ENCODE measurements at places on chromosomes 1 and 21.
A peak's percentile ranks its signal among the peaks of the same experiment; 100 is the strongest.

GRCh38 chr1:223802602-223803001 is 43.1 kb downstream of the TP53BP2 start:
- DNase-seq: no peak

DNA sequence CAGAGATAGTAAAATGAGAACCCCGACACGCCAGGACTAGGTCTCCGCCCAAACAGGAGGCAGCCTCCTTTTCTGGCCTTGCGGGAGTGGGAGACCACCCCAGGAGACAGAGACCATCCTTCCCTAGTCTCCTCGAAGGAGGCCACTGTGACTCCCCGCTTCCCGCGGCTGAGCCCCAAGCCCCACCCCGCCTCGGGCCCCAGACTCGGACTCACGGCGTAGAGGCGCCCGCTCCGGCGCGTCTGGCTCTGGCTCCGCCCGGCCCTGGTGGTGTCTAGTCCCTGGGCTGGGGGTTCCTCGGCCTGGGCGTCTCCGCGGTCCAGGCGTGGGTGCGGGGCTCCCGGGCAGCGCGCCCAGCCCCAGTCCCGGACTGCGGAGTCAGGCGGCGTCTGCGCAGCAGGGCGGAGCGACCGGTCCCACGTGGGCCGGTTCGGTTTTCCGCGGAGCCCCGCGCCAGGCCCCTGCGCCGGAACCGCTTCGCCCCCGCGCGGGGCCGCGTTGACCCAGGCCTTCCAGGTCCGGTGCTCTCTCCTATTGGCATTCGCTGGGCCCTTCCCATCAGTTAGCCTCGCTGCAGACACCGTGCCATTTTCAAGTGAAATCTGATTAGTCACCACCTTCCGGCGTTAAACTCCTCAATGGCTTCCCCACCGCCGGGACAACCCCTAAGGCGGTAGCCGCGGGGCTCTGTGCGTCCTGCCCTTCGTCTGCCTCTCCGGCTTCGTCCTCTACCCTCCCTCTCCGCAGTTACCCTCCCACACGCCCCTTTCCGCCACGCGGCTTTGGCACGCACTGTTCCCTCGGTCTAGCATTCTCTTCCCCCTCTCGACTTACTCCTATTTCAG is at the start of gene C1orf216:
C1orf216 (minus strand) TSS at position 393 of the 845 bp plus-strand sequence. CDS start 2,563 bp downstream, outside the sequence.
- DNase-seq: peak; percentile 83

GRCh38 chr1:63557365-63557987 is 34.2 kb downstream of the EFCAB7 start:
- DNase-seq: no peak

GRCh38 chr1:31581821-31582810 is 5.8 kb downstream of the TINAGL1 start:
- DNase-seq: no peak

DNA sequence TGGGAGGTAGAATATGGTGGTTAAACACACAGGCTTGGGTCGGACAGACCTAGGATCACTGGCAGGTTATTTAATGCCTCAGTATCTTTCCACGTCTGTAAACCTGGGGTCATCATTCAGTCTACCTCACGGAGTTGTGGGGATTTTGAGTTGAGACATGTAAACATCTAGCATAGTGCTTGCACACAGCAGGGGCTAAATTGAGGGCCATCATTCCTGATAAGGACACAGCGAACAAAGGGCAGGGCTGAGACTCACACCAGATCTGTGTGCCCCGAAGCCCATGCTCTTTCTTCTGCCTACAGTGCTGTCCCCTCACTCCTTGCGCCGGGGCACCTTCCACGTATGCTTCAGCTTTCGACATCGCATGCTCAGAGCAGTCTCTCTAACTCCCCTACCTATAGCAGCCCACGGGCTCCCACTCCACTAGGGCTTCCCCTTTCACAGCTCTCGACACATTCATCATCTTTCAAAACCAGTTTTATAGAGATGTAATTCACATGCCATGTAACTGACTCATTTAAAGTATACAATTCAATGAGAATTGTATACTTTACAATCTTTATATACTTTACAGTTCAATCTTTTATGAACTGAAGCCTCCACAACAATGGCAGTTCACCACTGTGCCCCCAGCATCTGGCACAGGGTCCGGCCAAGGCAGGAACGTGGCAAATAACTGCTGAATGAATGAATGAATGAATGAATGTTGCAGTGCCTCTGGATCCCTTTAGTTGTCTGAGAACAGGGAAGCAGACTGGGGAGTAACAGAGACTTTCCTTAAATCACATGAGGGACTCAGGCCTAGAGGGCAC is 48.0 kb downstream of the GPR161 start:
- DNase-seq: peak; percentile 38

- DNase-seq: no peak
Measured at GRCh38 chr21:42547001-42547905, 33.6 kb downstream of the SLC37A1 start.

- DNase-seq: no peak
Measured at GRCh38 chr1:244054924-244055263, 3.8 kb downstream of the ZBTB18 start.

DNA sequence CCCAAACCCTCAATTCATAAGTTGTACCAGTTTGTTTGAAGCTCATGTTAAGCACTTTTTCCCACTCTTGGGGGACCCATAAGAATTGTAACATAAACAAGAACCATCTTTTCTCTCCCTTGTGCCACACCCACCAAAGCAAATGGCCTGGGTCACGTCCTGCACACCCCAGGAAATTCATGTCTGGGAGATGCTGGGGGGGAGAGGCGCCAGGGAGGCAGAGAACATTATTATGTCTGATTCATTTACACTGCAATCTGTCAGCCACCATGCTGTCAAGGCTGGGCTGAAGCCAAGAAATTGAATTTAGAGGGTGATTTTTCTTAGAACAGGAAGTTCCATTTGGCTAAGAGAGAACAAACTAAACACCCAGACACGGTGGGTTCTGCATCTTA is 37.2 kb upstream of the IPO9 start:
- no peak for DNase-seq

DNA sequence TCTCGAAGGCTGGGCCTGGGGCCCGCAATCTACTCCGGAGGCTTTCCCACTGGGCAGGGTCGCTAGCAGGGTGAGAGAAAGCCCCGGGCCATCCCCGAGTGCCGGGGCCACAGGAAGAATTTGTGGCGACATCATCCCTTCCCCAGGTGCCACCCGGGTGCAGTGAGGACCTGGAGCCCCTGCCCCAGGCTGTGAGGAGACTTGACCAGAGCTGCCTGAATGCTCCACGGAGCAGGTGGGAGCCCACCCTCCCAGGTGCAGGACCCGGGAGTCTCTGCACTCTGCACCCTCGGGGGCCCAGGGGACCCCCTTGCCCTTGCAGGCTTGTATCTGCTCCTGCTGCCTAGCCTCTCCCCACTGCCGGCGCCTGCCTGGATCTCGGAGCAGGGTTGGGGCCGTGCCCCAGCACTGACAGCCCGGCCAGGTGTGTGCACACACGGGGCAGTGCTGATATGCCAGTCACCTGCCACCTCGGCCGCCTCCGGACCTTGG is 67.5 kb upstream of the RGS7 start:
- DNase-seq: no peak

GRCh38 chr1:45836451-45836850 is 33.0 kb downstream of the MAST2 start:
- DNase-seq: no peak

DNA sequence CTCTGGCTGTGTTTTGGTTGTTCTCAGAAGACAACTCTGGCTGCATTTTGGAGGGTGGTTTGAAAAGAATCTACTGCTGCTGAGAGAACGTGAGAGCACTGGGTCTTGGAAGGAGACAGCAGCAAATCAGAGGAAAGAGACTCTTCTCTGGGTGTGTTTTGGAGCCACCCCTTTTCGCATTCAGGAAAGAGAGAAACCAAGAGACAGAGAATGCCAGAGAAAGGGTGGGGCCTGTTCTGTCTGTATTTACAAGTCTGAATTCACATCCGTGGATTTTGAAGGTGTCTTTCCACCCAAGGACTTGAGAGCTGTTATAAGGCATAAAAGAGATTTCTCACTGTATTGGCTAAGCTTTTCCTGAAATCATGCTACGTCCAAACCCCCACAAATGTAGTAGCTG is 187.2 kb downstream of the C1orf94 start:
- DNase-seq: no peak

- DNase-seq: no peak
Measured at GRCh38 chr1:147798731-147799130, 38.3 kb upstream of the GJA5 start.

DNA sequence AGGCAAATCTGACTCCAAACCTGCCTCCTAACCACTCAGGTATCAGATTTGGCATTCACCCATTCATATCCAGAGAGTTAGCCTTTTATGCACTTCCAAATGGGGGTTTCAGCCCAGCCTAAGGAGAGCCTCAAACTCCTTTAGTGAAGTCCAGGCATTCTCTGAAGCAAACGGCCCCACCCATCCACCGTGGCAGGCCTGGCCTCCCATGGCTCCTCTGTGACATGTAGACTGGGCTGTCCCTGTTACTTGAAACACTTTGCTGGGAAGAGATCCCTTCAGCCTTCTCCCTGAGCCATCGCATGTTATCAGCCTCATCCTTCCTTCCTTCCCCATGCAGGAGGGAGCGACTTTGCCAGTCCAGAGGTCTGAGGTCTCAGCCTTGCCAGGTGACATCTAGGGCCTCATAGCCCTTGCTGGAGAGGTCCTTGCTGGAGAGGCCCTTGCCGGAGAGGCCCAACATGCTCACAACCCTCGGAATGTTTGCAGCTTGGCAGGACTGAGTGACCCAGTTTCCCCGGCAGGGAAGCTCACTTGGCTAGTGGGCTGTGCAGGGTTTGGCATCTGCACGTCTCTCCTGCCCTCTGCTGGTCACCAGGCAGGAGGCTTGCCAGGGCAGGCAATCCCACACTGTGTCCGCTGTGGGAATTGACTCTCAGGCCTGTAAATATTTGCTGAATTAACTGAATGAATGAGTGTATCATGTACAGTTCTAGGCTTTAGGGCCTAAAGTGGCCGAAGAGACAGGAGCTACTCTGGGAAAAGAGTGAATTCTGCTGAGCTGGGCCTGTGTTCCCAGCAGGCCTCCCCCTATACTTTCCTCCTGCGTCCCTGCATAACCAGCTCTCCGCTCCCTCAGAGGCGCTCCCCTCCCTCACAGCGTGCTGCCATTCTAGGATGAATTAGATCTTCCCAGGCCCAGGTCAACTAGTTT is 26.7 kb upstream of the RBM15 start:
- DNase-seq: peak; percentile 77

DNA sequence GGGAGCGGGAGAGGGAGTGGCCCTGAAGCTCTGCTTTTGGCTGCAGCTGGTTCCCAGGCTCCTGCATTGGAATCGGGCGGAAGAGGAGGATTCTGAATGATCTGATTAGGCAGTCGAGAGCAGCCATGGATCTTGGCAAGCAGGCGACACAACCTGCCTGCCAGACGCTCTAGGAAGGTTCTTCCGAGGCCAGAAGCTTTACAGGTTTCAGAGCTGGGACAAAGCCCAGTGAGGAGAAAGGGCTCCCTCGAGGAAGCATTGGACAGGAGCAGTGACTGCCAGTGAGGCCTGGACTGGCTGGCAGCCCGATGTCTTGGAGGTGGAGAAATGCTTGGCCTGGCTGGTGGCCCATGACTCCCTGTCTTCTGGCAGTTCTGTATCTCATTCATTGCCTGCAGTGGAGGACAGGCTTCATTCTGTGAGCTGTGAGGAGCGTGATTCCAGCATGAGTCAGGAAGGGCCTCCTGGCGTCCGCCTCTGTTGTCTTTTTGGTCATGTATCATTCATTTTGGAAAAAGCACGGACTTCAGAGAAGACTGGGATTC is 132.7 kb upstream of the IPO9 start:
- no peak for DNase-seq

DNA sequence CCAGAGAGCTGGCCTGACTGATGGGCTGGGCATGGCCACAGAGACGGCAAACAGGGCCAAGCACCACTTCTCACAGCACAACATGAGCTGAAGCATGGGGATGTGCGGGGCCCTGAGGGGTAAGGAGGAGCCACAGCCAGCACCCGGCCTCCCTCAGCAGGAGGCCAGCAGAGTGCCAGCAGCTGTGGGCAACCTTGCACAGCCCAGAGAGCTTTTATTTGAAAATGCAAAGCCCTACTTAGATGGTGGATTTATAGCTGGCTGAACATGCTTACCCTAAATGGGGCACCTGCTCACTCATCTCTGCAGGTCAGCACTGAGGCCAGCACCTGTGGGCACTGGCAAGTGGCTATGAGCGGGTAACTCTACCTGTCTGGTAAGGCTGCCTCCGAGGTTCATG is 44.1 kb downstream of the SLC66A1 start:
- DNase-seq: no peak

GRCh38 chr1:2174348-2175054 is 20.1 kb downstream of the FAAP20 start:
- DNase-seq: no peak

DNA sequence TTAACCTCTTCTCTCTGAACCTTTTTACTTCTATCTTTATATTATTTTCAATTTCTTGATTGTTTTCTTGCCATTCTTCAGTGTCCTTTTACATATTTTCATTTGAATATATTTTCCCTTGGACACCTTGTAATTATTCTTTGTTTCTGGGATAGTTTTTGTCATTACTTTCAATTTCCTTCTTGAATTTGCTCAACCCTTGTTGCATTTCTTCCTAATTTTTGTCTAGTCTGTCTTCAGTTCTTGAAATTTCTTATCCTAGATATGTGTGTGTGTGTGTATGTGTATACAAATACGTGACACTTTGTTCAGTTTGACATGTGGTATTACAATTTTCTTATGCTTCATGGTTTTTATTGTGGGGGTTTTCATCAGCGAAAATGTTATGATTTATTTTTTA is 1.9 kb upstream of the GALNT2 start:
- no peak for DNase-seq

- DNase-seq: no peak
Measured at GRCh38 chr1:178607718-178608408, 95.0 kb downstream of the TEX35 start.

- DNase-seq: no peak
Measured at GRCh38 chr1:152168535-152168868, 9.5 kb upstream of the RPTN start.

- DNase-seq: no peak
Measured at GRCh38 chr1:31877544-31877943, 60.6 kb downstream of the PTP4A2 start.

GRCh38 chr1:83546874-83547273 is 452.1 kb downstream of the TTLL7 start:
- no peak for DNase-seq

DNA sequence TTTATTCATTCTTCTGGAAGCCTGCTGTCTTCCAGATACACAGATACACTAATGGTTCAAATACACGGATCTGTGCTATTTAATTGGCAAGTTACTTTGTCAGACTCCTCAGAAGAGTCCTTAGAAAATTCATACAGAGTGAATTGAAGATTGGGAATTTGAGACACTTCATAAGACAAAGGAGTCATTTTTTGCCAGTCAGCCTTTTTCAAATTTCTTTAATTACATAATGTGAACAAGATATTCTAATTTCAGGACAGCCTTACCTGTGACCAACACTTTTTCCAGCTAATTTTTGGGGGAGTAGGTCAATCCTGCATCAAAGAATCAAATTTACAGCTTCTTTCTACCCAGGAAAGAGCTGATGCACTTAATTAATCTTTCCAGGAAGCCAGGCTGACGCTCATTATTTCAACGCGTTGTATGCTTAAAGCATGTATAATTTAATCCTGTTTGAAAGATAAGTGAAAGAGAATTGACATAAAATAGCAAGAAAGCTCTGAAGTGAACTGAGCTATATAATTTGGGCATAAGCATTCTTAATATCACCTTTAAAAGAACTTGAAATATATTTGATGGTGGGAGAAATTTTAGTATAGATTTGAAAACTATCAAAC is 12.8 kb upstream of the NRIP1 start:
- DNase-seq: no peak
